ENCODE measurements at places on chromosomes 7 and 10.

- peak; percentile 11 for DNase-seq
These were observed 733 bp downstream of the HIBADH start for GRCh38 chr7:27661811-27662489.

- no peak for DNase-seq
These were observed 158.3 kb downstream of the FRMD4A start for GRCh38 chr10:14172336-14172950.

- no peak for DNase-seq
These were observed 22.4 kb downstream of the CFAP69 start for GRCh38 chr7:90267263-90267858.

DNA sequence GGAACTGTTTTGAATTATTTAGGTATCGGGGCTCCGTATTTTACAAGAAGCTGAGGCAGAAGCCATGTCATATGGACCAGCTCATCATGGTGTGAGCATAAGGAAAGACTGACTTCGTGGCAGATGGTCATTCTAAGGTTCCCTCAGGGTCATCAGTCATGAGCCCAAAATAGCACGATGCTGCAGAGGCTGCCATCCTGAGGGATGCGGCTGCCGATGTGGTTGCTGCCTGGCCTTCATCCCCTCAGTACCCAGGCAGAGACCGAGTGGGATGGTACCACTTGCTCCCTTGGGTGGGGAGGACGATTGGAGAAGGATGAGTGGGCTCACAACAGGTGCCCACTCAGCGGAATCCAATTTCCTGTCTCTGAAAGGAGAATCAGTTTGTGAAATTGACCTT is 490.3 kb downstream of the SDK1 start:
- no peak for DNase-seq

Data from CD4-positive, alpha-beta T cell treated with Interleukin-12 subunit alpha and Interleukin-12 subunit beta, for 1 hour (primary cell).